ENCODE measurements at places on chromosomes 7 and 10.

DNA sequence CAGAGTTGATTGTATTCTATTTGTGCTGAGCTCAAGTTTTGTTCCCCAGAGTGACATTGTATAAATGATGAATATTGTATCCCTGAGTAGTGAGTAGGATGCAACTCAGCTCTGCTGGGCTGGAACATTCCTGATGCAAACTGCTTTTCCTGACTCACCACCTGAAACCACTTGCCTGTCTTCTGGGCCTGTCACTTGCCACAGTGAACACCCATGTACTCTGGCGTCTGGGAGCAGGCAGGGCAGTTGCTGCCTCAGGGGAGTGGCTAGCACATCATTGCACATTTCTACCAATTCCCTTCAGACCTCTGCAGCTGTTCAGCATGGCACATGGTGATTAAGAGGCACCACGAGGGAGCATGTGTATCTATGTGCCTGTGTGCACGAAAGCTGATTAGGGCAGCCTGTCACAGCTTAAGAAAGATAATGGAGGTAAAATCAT lies 157.3 kb downstream of the SND1 start:
- no peak for DNase-seq

- no peak for DNase-seq
Observed at GRCh38 chr7:146659732-146660131, 543.1 kb downstream of the CNTNAP2 start.

GRCh38 chr7:90701021-90701420 lies 104.9 kb downstream of the CDK14 start:
- no peak for DNase-seq

DNA sequence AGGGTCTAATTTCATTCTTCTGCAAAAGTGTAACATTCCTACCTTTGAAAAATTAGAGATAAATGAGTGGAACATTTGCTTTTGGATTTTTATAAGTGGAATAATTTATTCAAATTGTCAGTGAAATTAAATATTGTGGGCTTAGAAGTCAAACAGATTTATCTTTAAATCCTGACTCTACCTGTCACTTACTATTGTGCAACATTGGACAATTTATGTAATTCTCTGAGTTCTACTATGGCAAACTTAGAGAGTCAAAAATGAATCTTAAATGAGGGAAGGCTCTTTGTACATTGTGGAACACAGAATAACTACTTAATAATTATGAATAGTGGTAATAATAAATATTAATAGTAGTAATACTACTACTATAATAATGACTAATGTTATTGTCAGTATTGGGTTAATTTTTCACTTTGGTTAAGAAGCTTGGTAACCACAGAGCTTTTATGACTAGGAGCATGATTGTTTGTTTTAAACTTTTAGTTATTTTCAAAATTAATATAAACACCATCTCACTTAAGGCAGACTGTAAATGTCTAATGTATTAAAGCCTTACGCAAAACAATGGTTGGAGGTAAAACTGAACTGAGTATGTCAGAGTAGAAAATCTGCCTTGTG lies 70.0 kb downstream of the PRKG1 start:
- no peak for DNase-seq

DNA sequence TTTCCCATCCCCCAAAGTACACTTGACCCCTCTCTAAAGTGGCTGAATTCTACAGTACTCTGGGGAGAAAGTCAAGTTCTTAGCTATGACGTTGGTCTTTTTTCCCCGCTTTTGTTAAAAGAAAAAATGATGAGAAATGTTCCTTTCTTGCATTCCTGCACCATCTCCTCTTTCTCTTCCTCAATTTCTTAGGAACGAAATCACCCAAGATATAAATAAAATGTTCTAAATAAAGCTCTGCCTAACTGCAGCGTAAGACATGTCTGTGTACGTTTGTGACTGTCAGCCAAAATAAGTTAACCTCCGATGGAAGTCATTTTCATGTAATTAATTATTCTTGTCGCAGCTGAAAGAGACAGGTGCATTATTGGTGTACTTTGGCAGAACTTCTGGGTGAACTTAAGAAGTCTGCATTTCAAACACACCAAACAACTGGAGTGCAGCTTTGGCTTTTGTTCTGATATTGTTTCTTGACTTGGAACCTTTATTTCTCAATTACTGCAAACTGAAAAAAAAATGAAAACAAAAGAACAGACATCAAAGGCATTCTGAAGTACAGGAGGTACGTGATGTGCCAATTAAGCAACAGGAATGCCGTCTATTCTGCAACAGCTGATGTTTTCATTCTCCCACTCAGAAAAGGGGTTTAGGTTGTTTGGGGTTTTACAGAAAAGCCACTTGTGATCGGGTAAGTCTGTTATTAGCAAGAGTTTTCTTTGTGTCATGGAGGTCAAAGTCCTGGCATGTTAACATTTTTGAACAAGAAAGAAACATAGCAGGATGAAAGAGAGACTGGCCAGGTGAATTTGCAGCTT lies 82.4 kb upstream of the SDK1 start:
- no peak for DNase-seq

GRCh38 chr7:117038408-117038807 lies 85.1 kb downstream of the ST7 start:
- no peak for DNase-seq

- no peak for DNase-seq
Observed at GRCh38 chr10:53430974-53431373, 658.4 kb upstream of the MBL2 start.

GRCh38 chr10:118918116-118918515 lies 111.4 kb upstream of the NANOS1 start:
- no peak for DNase-seq

DNA sequence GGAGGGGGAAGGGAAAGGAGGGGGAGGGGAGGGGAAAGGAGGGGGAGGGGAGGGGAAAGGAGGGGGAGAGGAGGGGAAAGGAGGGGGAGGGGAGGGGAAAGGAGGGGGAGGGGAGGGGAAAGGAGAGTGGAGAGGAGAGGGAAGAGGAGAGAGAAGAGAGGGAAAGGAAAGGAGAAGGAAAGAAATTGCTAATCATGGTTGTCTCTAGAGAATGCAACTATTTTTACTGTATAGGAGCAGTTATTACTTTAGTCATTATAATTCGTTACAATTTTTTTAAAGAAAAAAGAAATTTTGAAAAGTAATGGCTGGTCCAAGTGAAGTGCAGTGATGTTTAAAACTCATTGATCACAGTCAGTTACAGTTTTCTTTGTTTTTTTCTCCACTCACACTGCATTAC lies 24.5 kb downstream of the SLC25A16 start:
- DNase-seq = no peak
